ENCODE measurements at places on chromosomes 4 and X.

DNA sequence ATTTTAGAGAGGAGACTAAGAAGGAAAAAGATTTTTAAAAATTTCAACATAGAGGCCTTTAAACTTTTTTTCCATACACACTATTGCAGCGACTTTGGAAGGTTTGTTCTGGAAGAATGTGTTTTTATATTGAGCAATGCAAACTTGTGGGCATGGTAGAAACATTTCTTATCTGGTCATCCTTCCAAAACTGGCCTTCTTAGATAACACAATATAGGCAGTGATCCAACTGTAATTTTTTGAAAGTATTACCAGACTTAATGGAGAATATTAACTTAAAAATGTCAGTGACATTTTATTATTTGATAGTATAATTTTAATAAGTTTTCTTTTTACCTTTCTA, 25.6 kb downstream of the FHDC1 start:
- no peak for DNase-seq

- no peak for DNase-seq
Measured at GRCh38 chrX:148804579-148805355, 304.4 kb downstream of the AFF2 start.

DNA sequence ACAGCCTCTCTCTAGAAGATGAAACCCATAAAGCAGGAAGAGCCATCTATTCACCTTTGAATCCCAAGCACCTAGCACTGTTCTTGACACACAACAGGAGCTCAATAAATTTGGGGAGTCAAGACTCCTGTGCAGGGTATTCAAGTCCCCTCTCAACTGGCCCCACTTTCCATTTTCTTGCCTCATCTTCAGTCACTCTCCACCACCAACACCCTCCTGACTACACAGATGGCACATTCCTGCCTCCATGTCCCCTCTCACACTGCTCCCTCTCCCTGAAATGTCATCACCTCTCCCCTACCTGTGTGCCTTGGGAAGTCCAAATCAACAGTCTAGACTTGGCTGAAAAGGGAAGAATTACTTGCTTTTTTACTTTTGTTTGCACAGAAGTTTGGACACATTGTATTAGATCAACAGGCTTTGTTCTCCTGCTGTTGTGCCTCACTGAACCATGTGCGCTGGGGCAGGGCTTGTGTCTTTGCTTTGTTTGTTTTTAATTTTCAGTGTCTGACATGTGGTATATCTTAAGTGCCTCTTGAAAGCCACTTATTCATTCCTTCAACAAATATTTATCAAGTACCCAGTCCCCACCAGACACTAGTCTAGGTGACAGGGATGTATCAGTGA, 85.1 kb downstream of the APBB2 start:
- DNase-seq: no peak

DNA sequence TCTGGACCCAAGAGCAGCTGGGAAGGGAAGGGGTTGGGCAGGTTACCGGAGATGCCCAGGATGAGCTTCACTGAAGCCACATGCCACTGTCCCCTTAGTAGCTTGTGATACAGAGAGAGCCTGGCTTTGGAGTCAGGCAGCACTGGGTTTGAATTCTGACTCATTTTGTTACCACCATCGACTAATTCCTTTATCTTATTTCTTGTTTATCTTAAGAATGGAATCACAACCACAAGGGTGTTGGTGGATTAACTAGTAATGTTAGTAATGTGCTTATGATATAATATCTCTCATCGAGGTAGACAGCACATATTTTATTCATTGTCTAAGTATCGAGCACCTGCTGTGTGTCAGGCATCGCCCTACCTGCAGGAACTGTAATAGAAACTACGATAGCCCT, 17.7 kb upstream of the STX18 start:
- no peak for DNase-seq

DNA sequence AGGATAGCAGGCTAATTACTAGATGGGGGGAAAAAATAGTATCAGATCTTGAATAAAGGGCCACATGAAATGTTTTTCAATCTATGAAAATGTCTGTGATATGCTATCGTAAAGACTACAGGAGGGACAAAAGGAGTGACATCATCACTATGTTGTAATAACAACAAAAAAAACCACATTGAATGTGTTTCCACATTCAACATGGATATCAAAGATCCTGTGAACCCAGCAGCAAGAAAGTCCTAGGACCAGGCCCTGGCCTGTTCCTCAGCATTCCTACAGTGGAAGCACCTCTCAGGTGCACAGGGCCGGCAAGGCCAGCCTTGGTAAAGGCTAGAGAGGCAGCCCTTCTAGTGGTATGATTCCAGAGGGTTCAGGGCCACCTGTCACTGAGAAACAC, 118.3 kb downstream of the RELL1 start:
- no peak for DNase-seq

- DNase-seq: no peak
Measured at GRCh38 chr4:122731676-122732075, 828 bp upstream of the BBS12 start.

GRCh38 chr4:118360106-118360505, 7.3 kb upstream of the PRSS12 start:
- DNase-seq: no peak

- no peak for DNase-seq
Measured at GRCh38 chrX:79506001-79506400, 138.9 kb upstream of the ITM2A start.

- no peak for DNase-seq
Measured at GRCh38 chr4:31366041-31366440, 645.9 kb downstream of the PCDH7 start.

- no peak for DNase-seq
Measured at GRCh38 chr4:56253666-56254305, 133.5 kb downstream of the AASDH start.

DNA sequence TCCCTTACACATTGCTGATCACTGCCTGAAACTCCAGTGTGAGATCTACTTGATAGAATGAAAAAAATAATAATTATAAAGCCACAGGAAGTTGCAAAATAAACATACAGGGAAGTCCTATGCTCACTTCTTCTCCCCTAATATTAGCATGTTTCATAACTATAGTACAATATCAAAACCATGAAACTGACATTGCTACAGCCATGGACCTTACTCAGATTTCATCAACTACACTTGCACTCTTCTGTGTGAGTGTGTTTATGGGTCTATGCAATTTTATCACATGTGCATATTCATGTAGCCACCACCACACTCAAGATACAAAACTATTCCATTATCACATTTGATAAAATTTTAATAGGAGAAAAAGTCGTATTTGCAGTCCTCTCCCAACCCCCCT, 57.3 kb downstream of the SPINK2 start:
- no peak for DNase-seq

DNA sequence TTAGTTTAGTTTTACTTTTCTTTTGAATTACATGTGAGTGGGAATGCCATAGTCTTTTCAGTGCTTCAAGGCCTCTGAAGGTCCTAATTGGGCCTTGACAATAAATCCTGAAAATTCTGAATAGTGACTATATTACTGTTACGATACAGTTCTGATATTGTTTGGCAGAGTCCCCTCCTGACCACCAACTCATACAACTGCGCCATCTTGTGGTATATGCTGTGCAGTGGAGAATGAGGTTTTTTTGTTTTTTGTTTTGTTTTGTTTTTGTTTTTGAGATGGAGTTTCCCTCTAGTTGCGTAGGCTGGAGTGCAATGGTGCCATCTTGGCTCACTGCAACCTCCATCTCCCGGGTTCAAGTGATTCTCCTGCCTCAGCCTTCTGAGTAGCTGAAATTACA, 56.6 kb upstream of the CHRDL1 start:
- DNase-seq: no peak

DNA sequence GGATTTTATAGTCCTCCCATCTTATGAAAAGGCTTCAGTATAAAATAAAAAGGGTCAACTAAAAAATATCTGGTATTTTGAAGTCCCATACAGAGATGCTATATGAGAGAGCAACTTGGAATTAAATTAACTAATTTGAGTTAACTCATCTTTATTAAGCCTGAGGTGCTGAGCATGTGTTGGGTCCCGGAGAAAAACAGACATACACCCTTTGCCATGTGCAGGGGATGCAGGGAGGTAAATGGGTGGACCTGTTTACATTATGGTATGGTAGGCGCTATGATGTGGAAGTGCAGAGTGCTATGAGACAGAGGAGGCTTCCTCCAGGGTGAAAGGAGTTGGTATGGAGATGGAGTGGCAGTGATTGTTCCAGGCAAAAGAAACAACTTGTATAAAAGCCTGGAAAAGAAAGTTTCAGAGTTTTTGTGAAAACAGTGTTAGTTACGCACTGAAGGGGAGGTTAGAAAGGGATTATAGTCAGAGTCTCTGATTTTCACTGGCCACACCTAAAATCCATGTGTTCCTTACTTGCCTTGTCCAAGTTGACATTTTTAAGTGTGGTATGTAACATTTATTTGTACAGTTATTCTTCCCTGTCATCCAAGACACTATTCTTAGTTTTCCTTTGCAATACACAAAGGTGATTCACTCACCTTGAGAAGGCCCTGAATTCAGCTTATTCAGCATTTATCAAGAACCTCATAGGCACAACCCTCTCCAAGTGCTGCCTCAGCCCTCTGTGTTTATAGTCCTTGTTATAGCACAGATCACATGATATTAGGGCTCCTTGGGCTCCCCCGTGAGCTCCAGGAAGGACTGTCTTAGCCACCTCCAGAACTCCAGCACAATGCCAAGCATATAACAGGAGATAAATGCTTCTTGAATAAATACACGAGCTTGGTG, 152.0 kb downstream of the RASL11B start:
- no peak for DNase-seq

DNA sequence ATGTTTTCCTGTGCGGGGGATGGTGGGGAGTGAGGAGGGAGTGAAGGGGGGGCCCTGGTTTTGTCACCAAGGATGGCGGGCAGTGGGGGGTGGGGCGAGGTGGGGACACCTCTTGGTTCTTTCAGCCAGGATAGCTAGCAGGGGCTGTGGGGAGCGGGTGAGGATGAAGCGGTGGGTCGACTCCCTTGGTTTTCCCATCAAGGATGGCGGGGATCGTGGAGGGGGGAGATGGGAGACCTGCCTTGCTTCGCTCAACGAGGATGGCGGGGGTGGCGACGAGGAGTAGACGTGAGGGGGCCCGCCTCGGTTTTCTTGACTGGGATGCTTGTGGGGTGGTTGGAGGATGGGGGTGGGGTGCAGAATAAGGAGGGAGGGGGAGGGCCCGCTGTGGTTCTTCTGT, 643 bp downstream of the FHL1 start:
- DNase-seq: no peak

- DNase-seq: no peak
Measured at GRCh38 chrX:45815441-45815840, 614.8 kb upstream of the DIPK2B start.

DNA sequence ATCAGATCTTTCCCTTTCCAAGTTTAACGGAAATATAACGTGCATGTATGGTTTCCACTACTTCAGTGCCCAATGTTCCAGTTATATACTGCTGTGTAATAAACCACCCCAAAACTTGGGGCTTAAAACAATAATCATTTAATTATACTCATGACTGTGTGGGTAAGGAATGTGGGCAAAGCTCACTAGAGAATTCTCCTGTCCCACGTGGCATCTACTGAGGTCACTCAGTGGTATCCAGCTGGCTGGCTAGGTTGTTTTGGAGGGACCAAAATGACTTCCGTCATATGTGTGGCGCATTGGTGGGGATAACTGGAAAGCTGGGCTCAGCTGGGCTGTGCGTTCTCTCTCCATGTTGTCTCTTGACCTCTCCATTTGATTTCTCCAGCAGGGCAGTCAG, 18.5 kb downstream of the ZCCHC18 start:
- no peak for DNase-seq

- DNase-seq: no peak
Measured at GRCh38 chrX:32985544-32985943, 225.8 kb downstream of the DMD start.

- DNase-seq: no peak
Measured at GRCh38 chr4:14375816-14376215, 626.5 kb upstream of the CPEB2 start.

GRCh38 chrX:617891-618290, 12.7 kb upstream of the SHOX start:
- no peak for DNase-seq

DNA sequence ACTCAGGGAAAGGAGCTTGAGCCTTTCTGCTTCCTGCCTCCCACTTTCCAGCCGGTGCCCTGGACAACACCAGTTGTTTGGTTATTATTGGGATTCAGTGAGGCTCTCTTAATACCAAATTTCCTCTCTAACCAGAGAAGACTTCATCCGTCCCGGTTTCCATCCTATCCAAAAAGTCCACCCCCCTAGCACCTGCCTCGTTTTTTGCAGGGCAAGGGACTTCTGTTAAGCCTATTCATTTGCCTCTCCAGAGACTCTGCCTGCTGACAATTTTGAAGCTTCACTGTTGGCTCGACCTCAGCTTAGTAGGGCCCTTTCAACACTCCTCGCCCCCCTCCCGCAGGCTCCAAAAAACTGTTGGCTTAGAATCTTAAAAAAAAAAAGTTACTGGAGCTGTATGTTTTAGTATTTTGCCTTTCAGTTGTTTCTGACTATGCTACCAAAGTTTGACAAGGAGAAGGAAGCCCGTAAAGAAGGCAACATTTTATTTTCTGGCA, 779 bp upstream of the PRSS12 start:
- DNase-seq: no peak

Data from hippocampal formation (tissue), 2 donors.